ENCODE measurements at places on chromosomes 7 and 10.

- DNase-seq: no peak
Observed at GRCh38 chr7:12303062-12303461, 92.0 kb downstream of the TMEM106B start.

DNA sequence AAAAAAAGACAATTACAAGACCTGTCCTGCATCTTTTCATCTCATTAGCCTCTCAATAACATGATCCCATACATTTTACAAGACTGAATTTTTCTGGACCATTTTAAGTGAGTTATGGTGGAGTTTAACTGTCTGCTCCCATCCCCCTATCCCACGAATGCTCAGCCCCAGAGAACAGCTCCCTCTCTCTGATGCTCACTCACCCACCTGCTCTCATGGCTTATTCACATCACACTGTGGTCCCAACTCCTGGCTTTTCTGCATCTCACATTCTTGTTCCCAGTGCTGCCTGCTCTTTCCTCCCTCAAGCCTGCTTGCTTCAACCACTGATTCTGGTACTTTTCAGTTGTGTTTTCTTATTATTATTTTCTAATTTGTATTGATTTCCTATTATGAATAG is 20.4 kb upstream of the CCSER2 start:
- DNase-seq: no peak

GRCh38 chr7:137873979-137874777 is 27.4 kb upstream of the DGKI start:
- no peak for DNase-seq

GRCh38 chr7:65989694-65990080 is 7.7 kb upstream of the GUSB start:
- no peak for DNase-seq

GRCh38 chr7:44139311-44140010 is 1.7 kb downstream of the MYL7 start:
- DNase-seq: no peak

DNA sequence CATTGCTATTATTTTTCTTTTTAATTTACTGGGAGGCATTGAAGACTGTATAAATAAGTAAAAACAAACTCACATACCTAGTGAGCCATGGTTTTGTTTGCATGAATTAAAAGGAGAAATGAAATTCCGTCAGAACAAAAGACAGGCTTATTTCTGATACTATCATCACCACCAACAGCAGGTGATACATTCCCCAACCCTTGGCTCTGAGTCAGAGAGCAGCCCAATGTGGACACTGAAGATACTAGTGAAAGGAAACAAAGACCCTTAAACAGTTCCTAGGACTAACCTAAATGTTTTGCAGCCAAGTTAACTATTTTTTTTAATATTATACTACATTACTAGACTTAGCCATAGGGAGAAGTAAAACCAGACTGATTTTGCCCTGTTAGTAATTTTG is 31.6 kb downstream of the CHRM2 start:
- DNase-seq: no peak
